Panc1 (cell line): ENCODE measurements at places on chromosomes 12 and 14.

DNA sequence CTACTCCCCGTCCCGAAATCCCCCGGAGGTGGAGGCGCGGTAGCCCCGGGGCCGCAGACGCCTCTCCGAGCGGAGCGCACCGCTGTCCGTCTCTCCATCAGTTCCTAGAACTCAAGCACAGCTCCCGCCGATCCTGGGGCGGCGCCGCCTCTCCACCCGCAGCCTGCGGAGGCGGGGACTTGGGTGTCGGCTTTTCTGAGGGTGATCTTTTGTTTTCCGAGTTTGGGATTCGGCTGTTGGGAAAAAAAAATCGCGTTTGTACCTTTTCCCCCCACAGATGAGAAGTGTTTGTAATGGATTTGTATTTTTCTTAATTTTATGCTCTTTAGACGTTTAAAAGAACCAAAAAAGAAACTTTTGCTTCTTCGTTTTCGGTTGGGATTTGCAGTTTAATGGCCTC lies 26.6 kb downstream of the LRCOL1 start:
- no peak for DNase-seq

DNA sequence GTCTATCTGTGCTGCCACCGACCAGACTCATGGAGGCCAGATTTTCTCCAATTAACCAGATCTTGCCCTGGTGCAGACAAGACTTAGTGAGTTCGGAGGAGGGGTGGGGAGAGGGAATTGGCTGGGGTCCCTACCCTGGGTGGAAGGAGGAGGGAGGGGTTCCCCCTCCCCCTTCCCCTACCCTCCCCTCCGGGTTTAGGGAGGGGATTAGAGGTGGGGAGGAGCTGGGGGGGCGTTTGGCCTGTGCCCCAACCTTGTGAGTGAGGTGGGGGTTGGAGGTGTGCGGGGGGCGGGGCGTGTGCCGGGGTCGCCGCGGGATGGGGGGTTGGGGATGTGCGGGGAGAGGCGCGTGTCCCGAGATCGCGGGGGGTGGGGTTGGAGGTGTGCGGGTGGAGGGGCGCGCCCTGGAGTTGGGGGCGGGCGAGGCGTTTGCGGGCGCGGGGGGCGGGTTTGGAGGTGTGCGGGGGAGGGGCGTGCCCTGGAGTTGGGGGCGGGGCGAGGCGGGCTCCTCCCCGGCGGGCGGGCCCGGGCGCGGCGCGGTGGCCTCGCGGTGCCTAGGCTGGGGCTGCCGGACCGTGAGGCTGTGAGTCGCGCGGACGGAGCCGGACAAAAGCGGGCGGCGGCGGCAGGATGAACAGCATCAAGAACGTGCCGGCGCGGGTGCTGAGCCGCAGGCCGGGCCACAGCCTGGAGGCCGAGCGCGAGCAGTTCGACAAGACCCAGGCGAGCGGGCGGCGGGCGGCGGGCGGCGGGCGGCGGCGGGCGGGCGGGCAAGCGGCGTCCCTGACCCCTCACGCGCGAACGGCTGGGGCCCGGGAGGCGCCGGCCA lies at the start of gene HIP1R:
Gene HIP1R (plus strand): TSS at position 537 of the 829 bp plus-strand sequence. CDS start 94 bp downstream, at position 631.
- no peak for DNase-seq

GRCh38 chr12:19179986-19180385 lies 50.5 kb downstream of the PLEKHA5 start:
- no peak for DNase-seq

DNA sequence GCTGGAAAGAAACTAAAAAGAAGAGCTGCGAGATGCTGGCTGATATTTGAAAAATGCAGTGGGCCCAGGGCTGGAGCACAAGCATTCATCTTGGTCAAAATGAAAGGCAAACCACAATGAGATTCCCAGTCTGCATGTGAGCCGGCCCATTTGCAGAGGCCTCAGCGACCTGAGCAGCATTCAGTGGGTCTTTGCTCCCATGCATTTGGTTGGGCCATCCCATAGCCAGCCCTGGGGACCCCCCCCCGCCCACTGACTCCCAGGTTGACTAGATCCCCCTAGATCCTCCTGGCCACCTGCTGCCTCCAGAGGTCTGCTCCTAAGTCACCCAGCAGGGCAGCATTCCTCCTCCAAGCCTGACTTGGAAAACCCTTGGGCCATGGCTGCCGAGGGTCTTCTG lies 59.8 kb downstream of the PRMT8 start:
- DNase-seq: no peak

DNA sequence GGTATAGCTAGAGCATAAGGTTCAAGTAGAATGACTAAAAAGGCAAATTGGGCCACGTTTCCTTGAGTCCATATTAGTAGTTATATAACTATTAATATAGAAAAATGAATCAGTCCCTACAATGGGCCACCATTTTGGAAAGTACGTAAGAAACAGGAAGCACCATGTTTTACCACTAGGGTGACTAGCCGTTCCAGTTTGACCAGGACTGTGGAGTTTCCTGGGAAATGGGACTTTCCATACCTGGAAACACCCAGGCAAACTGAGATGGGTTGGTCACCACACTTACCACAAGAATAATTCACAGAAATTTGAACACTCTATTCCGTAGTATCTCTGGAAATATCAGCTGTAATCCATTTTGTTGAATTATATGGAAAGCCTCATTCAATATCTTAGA lies 2.1 kb upstream of the MAGOHB start:
- no peak for DNase-seq

DNA sequence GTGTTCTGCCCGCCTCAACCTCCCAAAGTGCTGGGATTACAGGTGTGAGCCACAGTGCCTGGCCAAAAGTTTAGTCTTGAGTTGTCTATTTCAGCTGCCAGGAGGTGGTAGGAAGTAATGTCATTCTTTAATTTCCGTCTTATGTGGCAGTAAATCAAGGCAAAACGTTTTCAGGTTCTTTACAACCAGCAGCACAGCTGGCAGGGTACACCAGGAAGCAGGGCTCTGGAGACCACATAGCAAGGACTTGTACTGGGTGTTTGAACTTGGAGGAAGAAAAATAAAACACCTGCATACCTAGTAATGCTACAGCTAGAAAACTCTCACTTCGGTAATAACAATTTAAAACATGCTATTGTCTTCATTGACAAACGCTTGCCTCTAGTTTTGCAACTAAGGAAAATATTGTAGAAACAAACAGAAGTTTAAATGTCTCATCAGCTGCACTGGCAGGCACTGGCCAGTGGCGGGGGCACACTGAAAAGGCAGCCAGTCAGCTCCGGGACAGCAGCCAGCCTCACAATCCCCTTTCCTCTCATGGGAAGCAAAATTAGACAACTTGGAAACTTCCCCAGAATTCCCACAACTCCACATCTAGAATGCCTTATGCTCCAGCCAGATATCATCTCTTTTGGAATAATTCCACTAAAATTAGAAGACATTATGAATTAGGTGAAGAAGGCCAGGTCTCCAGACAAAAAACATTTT lies 72.2 kb downstream of the CLIP1 start:
- DNase-seq: no peak

- DNase-seq: no peak
Measured at GRCh38 chr12:24931666-24932405, 17.1 kb downstream of the BCAT1 start.

GRCh38 chr12:121132601-121133481 lies at the start of gene P2RX7:
Gene P2RX7, plus strand, starts transcription at chr12:121132876. Its CDS starts 95 bp downstream, at chr12:121132971.
- no peak for DNase-seq

DNA sequence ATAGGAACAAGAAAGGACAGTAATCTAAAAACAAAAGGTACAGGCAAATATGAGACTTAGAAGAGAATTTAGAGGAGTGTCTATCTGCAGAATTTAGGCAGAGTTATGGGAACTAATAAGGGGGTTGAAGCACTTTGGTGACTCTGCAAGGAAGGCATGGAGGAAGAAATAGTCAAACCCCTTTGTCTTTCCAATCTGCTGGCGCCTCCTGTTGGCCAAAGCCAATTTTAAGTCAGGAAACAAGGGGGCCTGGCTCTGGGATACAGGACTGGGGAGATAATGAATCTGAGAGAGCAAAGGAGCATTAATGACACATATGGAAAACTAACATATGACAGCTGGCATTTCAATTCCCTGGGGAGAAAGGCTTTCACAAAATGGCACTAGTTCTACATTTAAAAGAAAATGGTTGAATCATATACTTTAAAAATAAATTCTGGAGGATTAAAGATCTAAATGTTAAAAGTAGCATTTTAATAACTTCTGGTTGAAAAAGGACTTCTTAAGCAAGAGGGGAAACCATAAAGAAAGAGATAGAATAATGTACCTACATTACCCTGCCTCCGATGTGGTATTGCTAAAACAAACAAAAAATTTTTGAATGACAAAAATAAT lies 48.5 kb upstream of the CSRP2 start:
- DNase-seq: no peak

GRCh38 chr12:27112871-27113270 lies 30.5 kb upstream of the C12orf71 start:
- no peak for DNase-seq

DNA sequence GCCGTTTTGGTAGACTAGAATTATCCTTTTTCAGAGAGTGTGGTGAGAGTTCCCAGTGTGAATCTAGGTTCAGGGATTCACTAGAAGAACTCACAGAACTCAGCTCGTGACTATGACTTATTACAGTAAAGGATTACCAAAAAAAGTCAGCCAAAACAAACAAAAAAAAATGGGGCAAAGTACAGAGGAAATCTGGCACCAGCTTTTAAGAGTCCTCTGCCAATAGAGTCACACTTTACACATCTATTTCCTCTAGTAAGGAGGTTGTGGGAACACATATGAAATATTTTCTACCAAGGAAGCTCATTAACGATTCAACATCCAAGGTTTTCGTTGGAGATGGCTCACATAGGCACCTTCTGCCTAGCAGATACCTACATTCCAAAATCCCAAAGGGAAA lies 28.2 kb downstream of the TSPAN19 start:
- no peak for DNase-seq

- DNase-seq: no peak
Measured at GRCh38 chr12:12947902-12948301, 4.1 kb downstream of the GPRC5D start.

- DNase-seq: no peak
Measured at GRCh38 chr14:90632451-90632850, 183.8 kb downstream of the TTC7B start.

DNA sequence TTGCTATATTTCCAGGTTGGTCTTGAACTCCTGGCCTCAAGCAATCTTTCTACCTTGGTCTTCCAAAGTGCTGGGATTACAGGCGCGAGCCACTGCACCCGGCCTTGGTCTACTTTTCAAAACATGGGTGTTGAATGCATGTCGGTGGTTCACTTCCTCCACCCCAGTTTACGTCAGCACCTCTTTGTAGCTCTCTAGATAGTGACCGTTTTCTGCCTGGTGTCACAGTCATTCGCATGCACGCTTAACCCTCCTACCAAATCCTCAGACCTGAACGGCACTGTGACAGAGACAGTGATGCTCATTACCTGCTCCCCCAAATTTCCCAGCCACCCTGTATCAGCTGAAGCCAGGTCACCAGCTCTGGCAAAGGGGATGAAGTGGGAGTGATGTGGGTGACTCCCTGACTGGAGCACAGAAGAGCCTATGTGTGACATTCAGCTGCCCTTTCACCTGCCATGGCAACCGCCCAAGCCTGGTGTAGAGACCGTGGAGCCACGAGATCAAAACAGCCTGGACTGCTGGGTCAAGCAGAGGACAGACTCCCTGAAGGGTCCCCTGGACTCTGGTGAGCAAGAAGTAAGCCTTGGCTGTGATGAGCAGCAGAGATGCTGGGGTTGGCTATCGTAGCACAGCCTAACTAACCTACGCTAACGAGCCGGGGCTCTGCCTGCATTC lies 66.2 kb upstream of the GPR68 start:
- DNase-seq: no peak

- DNase-seq: peak; percentile 61
Measured at GRCh38 chr12:119412811-119413794, 78.6 kb downstream of the CCDC60 start.

- DNase-seq: no peak
Measured at GRCh38 chr12:19707948-19708409, 268.7 kb downstream of the AEBP2 start.

GRCh38 chr12:754851-755562 lies 2.6 kb downstream of the WNK1 start:
- no peak for DNase-seq
